ENCODE measurements at places on chromosomes 1 and 21.
A peak's percentile ranks its signal among the peaks of the same experiment; 100 is the strongest.

GRCh38 chr1:30334767-30335166, 388.6 kb downstream of the MATN1 start:
- H3K36me3 ChIP-seq = no peaks in the 10 kb centered on the region
- no peak for DNase-seq
- H3K27me3 ChIP-seq = no peaks in the 10 kb centered on the region
- no peak overlapping the region for H3K4me3 ChIP-seq
- no peaks in the 10 kb centered on the region for H3K4me1 ChIP-seq

DNA sequence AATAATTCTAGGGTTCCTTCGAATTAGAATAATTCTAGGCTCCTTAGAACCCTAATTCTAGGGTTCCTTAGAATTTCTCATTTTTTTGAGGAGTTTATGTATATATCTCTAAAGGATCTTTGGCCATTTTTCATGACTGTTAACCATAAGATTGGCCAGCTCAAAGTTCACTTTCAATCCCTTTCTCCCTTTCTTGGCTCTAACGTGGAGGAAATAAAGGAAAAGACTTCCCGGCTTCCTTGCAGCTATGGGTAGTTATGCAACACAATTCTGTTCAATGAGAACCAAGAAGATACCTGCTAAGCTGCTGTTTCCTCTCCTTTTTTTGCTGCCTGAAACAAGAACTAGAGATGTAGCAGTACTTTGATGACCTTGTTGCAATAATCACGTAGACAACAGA, 27.2 kb downstream of the SLC35A3 start:
- DNase-seq = no peak
- H3K27me3 ChIP-seq = no peaks in the 10 kb centered on the region
- H3K4me3 ChIP-seq = no peak overlapping the region
- no peak overlapping the region for H3K27ac ChIP-seq

DNA sequence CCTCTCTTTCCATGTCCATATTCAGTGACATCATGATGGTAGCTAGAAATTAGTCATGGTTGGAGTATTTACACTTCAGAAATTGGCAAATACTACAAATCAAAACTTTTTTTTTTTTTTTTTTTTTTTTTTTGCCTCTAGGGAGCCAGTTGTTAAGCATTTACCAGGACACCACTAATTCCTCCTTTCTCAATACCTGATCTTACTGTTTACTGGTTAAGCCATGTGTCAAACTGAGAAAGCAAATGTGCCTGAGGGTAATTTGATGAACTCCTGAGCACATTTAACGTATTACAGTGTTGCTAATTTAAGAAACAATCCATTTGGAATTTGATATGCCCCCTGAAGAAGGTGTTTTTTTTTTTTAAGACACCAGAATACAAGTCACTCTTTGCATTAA, 94.4 kb downstream of the DNM3 start:
- no peaks in the 10 kb centered on the region for H3K27me3 ChIP-seq
- no peaks in the 10 kb centered on the region for H3K4me1 ChIP-seq
- no peak overlapping the region for H3K4me3 ChIP-seq
- H3K36me3 ChIP-seq = no peaks in the 10 kb centered on the region
- DNase-seq = no peak

DNA sequence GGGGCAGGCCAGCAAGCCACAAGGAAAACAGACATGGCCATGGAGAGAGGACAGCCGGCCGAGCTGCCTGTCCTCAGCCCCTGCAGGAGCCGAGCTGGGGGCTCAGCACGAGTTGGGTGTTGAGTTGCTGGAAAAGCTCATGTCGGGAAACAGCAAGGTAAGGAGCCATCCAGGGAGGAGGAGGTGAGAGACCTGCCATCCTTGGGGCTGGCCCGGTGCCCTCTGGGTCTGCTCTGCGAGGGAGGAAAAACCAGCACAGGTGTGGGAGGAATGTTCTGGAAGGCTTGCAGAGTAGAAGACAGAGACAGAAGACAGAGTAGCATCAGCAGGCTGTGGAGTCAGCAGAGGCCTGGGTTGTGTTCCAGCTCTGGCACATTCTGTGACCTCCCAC, 548.8 kb downstream of the PTPRU start:
- no peaks in the 10 kb centered on the region for H3K4me1 ChIP-seq
- no peaks in the 10 kb centered on the region for H3K36me3 ChIP-seq
- no peak for DNase-seq
- H3K4me3 ChIP-seq = no peak overlapping the region

DNA sequence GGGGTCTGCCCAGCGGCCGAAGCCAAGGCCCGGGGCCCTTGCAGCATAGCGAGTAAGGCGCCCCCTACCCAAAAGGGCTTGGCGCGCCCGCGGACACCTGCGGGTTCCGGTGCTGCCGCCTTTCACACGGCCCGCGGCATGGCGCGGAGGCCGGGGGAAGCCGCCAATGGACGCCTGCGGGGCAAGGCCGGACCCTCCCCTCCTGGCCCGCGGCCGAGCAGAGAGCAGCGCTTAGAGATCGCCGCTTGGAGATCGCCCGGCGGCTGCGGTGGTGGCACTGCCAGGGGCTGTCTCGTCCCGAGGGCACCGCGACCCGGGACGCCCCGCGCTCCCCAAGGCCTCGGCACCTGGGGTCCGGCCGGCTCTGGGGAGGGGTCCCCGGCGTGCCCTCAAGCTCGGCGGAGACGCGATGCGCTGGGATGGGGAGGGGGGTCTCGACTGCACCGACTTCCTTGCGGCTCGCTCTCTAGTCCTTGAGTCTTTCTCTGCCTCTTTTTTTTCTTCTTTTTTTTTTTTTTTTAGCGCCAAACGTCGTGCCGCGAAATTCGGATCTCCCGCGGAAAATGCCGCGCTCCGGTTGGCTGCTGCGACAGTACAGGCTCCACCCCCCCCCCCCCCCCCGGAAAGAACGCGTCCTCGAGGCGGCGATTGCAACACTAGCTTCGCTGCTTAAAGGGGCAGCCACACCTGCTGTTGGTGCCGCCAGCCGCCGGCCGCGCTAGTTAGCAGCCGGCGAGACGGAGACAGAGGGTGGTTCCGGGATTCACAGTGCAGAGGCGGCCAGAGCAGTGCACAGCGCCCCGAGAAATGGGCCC, at the start of gene E2F2:
TSS of gene E2F2 (minus strand) at position 487 of the 815 bp plus-strand sequence. CDS start at position 47, 440 bp downstream.
- peaks cover 51% of the 10 kb centered on the region for H3K4me1 ChIP-seq
- peak within 1 kb of the TSS; percentile 97 for H3K27ac ChIP-seq
- H3K27me3 ChIP-seq = peaks cover 11% of the 10 kb centered on the region
- peak; percentile 84 for DNase-seq
- H3K36me3 ChIP-seq = peaks cover 34% of the 10 kb centered on the region
- H3K4me3 ChIP-seq = peak within 1 kb of the TSS; percentile 92

DNA sequence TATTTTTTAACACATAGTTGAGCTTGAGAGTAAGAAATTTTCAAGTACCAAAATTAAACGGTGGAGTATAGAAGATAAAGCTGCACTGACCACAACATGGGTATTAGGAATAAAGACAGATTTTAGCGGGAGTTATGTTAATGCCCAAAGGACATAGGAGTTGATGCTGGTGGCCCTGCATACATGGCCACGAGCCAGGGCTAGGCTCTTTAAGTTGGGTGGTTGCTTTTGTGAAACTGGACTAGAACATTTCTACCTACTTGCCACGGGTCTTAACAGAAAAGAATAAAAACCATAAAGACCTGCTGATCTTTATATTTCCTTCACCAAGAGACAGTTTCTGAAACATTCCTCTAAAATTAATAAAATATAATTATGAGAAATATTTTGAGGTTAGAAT, 14.9 kb downstream of the EDEM3 start:
- peaks cover 19% of the 10 kb centered on the region for H3K36me3 ChIP-seq
- H3K27ac ChIP-seq = no peak overlapping the region
- no peaks in the 10 kb centered on the region for H3K27me3 ChIP-seq
- DNase-seq = no peak
- H3K4me3 ChIP-seq = no peak overlapping the region

DNA sequence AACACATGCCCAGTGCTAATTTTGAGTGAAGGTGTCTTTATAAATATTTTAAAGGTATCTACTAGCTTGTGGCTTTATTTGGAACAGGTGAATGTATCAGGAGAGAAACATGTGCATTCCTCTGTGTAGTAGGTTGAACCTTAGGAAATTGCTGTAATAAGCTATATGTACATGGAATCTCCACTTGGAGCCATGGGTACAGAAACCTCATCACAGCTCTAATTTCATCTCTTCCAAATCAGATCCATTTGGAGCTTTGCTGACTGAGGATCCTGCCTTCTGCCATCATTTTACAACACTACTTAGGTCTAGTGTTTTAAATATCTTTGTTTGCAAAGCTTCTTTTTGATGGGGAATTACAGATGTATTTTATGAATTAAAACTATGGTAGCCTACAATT, 2.1 kb downstream of the KCNK2 start:
- no peak overlapping the region for H3K27ac ChIP-seq
- H3K36me3 ChIP-seq = no peaks in the 10 kb centered on the region
- peaks cover 72% of the 10 kb centered on the region for H3K27me3 ChIP-seq
- no peak overlapping the region for H3K4me3 ChIP-seq

DNA sequence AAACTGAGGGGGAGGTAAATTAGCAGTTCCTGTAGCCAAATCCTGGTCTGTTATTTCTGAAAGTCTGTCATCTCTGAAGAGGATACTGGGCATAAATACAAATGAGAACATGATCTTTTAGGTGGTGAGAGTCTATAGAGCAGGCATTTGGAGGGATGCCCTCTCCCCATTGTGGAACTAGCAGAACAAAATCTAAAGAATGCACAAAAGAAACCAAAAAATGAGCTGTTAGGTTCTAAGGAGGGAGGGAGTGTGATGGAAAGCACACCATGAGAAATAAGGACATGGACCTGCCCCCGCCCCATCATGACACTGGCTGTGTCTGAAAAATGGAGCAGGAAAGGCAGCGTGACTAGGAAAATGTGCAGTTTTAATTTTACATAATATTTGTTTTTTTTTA, 262.0 kb downstream of the KIF26B start:
- no peak for DNase-seq
- H3K27ac ChIP-seq = no peak overlapping the region
- no peaks in the 10 kb centered on the region for H3K36me3 ChIP-seq

DNA sequence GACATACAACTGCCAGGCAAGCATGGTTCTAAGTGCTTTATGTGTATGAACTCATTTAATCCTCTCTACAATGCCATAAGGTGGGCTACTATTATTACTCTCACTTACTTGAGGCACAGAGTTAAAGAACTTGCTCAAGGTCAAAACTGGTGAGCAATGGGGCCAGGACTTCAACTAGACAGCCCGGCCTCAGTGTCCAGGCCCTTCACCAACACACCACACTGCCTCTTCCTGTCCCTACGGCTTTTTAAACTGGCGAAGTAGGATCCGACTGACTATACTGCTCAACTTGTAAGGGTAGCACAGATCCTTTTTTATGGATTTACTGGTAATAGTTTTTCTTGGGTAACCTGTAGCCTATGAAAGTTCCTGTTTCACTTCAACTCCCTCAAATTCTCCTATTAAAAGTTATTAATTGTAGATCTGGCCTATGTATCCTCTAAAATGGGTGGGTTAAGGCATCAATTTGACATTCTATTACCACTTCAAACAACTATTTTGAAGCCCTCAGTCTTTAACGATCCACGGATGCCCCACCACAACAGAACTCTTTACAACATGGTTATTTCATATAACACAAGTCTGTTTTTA, 4.3 kb downstream of the ERRFI1 start:
- H3K27me3 ChIP-seq = peaks cover 36% of the 10 kb centered on the region
- no peak for DNase-seq
- H3K36me3 ChIP-seq = no peaks in the 10 kb centered on the region
- H3K27ac ChIP-seq = no peak overlapping the region
- peaks cover 12% of the 10 kb centered on the region for H3K4me1 ChIP-seq

GRCh38 chr1:244347942-244348341, 103.8 kb downstream of the ADSS2 start:
- H3K27me3 ChIP-seq = peaks cover 16% of the 10 kb centered on the region
- H3K36me3 ChIP-seq = no peaks in the 10 kb centered on the region
- H3K4me3 ChIP-seq = no peak overlapping the region
- no peak overlapping the region for H3K27ac ChIP-seq
- no peak for DNase-seq
- H3K4me1 ChIP-seq = peaks cover 7% of the 10 kb centered on the region

- peaks cover 13% of the 10 kb centered on the region for H3K36me3 ChIP-seq
- no peak overlapping the region for H3K27ac ChIP-seq
- H3K4me3 ChIP-seq = no peak overlapping the region
- H3K27me3 ChIP-seq = no peaks in the 10 kb centered on the region
- DNase-seq = peak; percentile 37
Observed at GRCh38 chr1:32361674-32362473, 411 bp downstream of the FAM229A start.

DNA sequence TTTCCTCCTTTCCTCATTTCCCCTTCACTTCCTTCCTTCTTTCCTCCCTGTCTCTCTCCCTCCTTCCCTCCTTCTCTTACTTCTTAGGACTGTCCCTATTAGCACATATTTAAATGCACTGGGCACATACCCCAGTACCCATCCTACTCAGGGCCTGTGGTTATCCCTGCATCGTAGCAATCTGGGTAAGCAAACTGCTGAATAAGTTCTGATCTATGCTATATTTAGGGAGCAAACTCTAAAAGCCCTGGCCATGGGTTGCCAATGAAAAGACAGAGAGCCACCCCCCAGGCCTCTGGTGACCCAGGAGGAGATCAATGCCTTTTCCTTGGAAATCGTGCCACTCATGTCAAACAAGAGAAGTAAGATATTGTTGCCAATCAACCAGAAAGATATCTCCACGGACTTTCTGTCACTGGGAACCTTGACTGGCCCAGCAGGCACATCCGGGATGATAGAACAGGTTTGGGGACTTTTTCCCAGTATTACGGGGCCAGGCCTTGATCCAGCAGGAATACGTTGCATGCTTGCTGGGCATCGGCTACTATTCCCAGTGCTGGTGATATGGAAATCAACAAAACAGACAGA, 5.4 kb downstream of the FAM3B start:
- H3K27me3 ChIP-seq = peaks cover 15% of the 10 kb centered on the region
- H3K4me3 ChIP-seq = no peak overlapping the region
- DNase-seq = no peak
- peaks cover 7% of the 10 kb centered on the region for H3K4me1 ChIP-seq

DNA sequence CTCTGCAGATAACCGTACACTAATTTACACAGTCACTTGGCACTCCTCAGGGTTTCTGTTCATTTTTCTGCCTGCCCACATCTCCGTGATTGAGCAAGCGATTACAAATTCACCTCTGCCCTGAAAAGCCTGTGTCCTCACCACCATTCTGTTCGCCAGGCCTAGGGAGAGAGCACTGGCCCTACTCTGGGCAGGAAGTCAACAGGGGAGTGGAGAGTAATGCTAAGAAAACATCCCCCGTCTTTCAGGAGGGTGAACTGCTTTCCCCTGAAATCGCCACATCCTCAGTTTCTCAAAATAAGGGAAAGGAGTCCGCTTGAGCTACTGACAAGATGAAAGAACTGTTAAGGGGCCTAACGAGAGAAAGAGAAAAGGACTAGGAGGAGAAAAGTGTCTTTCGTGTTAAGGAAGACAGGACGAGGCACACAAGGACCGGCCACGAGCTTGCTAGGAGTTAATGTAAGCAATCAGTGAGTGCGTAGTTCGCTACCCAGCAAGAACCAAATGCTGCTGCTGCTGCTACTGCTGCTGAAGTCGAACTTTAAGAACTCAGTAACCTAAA, 632 bp downstream of the PEX19 start:
- H3K36me3 ChIP-seq = peaks cover 9% of the 10 kb centered on the region
- peak overlapping the region; percentile 98 for H3K4me3 ChIP-seq
- peak overlapping the region; percentile 94 for H3K27ac ChIP-seq
- H3K27me3 ChIP-seq = no peaks in the 10 kb centered on the region

Data from activated naive CD8-positive, alpha-beta T cell treated with anti-CD3 and anti-CD28 coated beads for 36 hours (primary cell).